ENCODE measurements at places on chromosomes 7 and 10.

DNA sequence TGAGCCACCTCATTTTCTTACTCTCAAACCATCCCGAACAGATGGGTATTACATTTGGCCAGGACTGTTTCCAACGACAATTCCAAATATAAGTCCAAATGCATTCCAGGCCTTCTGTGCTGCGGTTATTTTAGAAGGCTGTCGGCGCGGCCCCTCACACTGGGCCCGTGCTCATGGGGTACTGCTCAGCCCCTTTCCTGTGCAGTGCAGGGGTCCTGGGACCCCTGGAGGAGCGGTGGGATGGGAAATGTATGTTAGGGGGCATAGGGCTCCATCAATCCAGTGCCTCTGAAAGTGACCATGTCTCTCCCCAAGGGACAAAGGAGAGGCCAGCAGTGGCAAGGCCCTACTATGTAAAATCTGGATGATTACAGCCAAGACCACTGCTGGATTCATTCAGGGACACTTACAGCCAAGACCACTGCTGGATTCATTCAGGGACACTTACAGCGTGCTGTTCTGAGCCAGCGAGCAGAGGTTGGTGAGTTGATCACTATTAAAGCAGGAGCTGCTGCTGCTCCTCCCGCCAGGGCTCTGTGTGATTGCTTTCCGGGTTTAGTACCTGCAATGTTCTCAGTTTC lies 66.3 kb downstream of the CHST15 start:
- no peak for DNase-seq

GRCh38 chr7:100171840-100172239 lies 3.4 kb upstream of the GAL3ST4 start:
- DNase-seq, result no peak

GRCh38 chr7:126605056-126605455 lies 647.7 kb downstream of the GRM8 start:
- no peak for DNase-seq

DNA sequence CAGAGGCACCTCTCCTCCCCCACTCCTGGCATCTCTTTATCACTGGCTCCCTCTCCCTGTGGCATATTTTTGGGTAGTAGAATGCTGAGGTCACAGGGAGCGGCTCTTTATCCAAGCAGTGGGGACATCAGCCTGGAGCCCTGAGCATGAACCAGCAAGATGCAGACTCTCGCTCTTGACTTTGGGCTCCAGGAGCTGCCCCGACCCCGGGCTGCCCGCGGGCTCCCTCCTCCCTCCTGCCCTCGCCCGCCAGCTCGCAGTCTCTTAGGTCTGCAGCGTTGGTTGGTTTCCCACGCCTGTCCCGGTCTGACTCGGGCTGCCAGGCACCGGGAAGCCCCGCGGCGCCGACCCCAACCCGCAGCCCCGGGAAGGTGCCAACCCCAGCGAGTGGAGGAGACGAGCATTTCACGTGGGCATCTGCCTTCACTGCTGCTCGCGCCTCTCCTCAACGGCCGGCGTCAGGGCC lies 1.3 kb downstream of the INSYN2A start:
- no peak for DNase-seq

DNA sequence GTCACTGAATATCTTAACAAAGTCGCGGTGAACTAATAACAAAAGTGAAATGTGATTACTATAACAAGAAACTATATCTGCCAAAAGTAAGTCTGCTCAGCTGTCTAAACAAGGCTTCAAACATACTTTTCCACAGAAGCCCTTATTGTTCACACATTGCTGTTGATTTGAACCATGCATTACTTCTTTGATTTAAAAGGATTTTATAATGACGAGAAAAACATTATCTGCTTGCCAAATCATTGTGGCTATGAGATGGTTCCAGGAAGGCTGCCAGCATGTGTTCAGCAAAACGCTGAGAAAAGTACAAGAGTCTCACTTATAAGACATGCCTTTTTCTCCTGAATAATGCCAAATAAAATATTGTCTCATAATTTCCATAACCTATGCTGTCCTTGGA lies 24.4 kb downstream of the RNF133 start:
- DNase-seq, result no peak

GRCh38 chr7:27527348-27527714 lies 135.4 kb downstream of the HIBADH start:
- no peak for DNase-seq

DNA sequence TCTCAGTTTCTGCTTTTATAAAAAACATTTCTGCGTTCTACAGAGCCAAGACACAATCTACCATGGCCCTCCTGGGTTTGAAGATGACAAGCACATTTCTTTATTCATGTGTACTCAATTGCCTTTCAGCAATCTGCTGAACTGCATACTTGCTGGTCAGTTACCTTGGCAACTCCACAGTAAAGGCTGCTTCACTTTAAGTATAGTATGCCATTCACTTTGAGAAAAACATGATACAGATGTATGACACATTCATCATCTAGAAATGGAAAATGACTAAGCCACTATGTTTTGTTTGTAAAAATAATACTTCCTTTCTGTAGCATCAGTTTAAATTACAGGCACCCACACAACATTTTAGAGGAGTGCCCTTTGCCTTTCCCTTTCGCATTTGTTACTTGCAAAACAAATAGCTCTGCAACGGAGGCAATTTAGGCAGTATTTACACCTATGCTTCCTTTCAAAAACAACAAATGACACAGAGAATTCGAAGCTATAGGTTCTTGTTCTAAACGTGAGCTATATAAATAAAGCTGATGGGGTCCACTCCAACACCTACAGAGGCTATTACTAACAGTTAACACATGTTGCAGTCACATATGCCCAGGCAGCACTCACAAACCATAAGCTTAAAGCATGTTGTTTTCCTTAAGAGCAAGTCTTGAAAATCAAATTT lies 23.5 kb downstream of the SGCE start:
- DNase-seq, result no peak

DNA sequence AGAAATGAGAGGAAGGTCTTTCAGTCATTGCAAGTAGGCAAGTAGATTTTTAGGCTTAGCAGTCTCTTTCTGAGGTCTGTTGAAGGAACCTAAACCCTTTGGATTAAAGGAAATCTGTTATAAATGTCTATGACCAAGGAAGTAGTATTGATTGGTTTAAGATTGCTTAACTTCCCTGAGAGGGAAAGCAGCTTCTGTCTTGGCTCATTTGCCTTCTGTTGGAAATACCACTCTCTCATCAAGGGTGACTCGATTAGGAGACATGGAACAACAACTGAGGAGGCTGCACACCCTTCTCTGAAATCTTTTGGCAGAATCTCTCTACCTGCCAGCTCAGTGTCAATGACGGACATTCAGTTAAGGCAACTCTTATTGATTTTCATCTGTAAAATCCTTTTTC lies 282.9 kb downstream of the PRKG1 start:
- DNase-seq, result no peak

- no peak for DNase-seq
Observed at GRCh38 chr7:47253650-47254080, 328.2 kb downstream of the TNS3 start.

DNA sequence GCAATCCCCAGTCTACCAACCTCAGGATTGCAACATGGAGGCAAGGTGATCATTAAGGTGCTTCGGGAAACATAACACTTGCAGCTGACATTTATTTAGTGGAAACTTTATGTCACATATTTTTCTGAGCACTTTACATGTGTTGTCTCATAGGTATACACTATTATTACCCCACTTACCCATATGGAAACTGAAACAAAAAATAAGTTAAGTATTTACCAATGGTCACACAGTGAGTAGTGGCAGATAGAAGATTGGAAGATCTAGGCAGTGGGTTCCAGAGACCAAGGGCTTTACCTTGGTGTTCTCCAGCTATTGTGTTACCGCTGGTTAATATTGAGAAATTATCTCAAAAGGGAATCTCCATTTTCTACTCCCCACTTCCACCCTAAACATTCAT lies 1279.1 kb upstream of the SORCS1 start:
- DNase-seq, result no peak

DNA sequence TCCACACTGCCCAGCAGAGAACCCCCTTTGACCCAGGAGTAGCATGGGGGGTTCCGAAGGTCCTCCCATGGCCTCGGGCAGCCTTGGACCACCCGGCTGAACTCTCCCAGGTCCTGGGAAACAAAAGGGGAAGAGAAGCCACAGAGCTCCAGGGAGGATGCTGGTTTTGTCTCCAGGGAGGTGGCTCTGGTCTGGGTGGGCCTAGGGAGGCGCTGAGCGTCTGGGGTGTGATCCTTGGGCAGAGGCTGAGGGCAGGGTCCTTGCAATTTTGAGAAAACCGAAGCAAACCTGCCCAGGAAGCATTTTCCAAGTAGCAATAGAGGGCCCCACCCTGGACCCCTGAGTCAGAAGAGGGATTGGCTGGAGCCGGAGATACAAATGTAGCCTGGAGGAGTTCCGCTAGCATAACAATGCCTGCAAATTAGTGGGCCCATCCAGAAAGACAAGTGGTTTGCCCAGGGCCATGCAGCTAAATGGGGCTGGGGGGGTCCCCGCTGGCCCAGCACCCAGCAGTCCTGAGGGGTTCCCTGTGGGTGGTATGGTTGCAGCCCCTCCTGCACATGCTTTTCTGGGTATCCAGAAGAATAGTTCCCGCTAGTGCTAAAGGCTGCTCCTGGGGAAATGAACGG lies 2.0 kb downstream of the UTF1 start:
- DNase-seq, result no peak

DNA sequence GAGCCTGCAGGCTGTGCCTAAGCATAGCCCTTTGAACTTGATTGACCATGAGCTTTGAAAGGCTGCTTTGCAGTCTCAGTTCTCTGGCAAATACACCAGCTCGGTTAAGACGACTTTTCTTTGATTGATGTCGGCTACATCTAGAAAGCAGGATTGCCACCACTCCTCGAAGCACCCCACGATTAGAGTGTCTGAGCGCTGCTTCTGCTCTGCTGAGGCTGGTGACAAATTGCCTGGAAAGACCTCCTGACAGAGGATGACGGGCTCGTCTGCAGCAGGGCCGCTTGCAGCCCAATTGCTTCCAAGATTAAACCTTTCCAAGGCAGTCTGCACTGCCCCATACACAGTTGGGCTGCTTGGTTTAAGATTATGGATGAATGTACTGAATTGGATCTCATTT lies 182.0 kb downstream of the CUX1 start:
- DNase-seq, result no peak

GRCh38 chr7:139526578-139527544 lies 3.4 kb downstream of the CLEC2L start:
- no peak for DNase-seq

DNA sequence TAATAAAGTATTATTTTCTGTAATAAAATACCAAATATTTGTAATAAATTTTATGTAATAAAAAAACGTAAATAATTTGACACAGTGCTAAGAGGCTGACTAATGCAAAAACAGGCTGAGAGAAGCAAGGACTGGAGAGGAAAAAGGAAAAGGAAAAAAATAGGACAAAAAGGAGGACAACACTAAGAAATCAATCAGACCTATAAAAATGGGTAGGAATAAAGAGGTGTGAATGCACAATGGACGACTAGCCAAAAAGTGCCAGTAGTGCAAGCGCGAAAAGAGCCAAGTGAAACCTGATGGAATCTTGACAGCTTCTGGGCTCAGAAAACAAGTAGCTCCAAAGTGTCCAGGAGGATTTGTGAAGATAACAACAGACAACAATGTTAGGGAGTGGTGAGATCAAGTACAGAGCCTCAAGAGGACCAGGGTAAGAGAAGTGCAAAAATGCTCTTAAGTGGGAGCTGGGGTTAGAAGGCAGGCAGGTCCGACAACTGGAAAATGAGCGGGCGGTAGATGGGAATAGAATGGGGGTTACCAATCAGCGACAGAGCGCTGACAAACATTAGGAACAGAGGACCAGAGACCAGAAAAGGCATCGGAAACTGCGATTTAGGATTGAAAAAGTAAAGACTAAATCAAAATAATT lies 1.2 kb downstream of the BRAF start:
- no peak for DNase-seq

DNA sequence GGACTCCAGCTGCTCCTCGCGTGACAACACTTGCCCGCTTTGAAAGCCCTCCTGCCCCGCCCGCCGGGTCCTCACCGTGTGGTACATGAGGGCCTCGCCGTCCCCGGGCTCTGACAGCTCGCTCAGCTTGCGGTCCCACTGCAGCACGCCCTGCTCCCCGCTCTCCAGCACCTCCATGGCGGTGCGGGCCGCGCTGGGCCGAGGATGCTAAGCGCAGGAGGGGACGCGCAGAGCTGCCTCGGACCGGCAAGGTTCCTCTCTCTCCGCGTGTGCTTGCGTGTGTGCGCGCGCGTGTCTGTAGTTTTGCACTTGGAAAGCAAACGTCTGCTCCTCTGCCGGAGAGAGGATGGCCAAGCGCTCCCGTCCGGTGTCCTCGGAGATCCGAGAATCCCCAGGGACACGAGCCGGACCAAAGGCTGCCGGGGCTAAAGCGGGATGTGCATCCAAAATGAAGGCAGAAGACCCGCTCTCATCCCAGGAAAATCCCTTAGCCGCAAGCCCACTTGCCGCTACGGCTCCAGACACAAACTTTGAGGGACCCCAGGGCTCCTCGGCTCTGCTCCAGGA lies at the start of gene CREB3L2:
CREB3L2 (minus strand) TSS at position 558 of the 567 bp plus-strand sequence; CDS start at position 177, 381 bp downstream.
- DNase-seq, result peak; percentile 19

- no peak for DNase-seq
Observed at GRCh38 chr10:62382831-62383230, 8.7 kb downstream of the ZNF365 start.

DNA sequence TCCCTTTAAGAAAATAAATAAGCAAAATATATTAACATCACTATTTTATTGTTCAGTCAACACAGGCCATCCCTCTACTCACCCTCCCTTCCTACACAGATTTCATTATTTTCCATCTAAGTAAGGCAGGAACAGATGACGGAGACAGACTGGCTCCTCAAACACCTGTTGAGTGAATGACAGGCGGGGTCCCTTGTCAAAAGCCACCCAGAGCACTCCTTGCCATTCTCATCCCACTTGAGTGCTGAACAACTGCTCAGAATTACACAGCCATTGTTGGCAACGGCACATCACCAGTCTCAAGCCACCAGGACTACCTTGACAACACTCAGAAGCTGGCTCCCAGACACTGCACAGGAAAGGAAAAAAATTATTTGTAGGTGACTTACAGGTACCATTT lies 3.3 kb downstream of the GRB10 start:
- no peak for DNase-seq

DNA sequence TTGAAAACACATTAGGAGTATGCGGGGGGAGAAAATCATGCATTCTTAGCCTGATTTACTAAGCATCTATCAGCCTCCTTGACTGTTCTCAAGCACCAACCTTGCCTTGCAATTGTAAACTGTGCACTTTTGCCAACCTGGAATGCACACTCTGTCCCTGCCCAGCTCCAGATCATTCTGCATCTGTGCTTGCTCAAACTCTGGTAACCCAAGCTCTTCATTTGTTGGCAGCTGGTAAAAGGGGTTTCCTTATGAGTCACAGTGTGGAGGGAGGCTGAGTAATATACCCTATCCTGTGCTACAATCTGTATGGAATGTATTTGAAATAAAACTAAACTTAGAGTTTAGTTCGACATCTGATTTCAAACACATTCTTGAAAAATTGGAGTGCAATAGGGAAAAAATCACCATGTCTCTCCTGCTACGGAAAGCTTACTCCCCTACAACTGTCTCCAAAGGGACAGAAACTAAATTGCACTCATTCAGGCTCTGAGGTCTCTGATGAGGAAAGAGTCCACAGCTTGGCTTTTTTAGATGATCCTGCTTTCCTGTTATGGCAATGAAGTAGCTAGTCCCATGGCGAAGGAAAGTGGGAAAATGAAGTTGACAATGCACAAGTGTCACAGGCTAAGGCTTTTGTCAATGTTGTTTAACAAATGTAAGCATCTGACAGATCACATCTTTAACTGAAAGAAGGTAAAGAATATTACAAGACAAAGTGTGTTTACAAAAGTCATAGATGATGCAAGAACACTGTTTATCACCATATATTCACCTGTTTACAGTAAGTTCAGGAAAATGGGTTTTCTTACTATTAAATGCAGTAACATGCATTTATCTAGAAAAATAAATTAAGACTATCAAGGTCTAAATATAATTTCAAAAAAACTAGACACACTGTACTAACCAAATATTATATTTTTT lies 61.9 kb downstream of the TES start:
- DNase-seq, result no peak

Measured in activated CD8-positive, alpha-beta memory T cell treated with anti-CD3 and anti-CD28 coated beads for 1 hour (primary cell).